ENCODE measurements at places on chromosomes 7 and 10.

DNA sequence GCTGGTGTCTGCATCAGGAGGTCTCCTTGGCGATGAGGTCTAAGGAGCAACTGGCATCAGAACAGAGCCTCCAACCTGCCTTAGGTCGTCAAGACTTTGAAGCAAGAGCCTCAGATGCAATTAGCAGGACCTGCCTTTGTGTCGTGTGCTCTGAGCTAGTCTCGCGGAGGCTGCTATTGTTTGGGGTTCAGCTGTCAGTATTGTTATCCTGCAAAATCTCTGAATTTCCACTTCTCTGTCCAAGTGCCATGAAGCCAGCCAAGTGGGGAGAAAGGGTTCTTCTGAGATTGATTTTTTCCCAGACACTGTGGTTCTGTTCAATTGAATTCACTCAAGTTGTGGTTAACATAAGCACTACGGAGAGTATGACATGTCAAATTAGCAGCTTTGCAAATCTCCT is 78.7 kb downstream of the ADARB2 start:
- DNase-seq, result no peak

DNA sequence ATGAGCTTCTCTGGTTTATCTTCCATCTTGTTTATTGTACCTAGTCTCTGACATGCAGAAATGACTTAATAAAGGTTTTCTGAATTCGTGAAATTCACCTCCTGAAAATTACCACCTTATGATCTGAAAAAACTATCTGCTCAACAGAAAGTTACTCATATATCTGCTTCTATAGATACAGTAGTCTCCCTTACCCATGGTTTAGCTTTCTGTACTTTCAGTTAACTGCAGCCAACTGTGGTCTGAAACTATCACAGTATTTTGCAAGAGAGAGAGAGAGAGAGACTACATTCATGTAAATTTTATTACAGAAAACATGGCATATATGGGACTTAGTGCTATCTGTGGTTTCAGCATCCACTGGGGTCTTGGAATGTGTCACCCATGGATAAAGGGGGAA is 909.0 kb upstream of the C7orf33 start:
- no peak for DNase-seq

- DNase-seq, result no peak
Observed at GRCh38 chr10:51510231-51510630, 189.2 kb downstream of the CSTF2T start.

- no peak for DNase-seq
Observed at GRCh38 chr10:100887761-100888296, 24.9 kb upstream of the SLF2 start.

DNA sequence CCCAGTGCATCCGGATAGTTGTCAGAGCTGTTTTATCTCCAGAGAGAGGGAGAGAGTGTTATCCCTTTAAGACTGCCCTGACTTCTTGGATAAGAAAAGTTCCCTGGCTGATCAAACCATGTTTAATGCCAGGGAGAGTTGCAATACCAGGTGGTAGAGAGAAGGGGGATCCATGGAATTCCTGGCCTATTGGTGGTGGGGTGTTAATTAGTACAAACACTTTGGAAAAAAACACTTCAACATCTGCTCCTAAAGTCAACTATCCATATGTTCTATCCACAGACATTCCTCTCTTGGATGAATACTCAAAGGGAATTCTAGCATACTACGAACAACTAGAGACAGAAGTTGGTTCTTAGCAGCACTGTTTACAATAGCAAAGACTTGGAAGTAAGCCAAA is 307.2 kb downstream of the TCERG1L start:
- no peak for DNase-seq

DNA sequence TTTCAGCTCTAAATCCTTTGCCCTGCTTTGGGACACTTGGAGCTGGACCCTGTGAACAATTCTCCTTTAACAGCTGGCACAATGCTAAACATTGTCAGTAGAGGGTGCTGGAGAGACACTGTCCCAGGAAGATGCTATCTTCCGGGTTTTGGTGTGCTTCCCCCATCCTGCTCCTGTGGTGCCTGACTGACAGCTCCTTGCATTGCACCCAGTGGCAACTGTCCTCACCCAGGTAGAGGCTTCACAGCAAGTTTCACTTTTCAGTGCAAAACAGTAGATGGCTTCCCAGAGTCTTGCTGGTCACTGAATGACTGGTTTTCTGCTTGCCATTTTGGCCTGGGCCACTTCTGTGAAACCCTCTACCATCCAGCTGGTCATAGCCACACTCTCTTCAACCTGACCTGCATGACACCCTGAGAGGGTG is 77.3 kb downstream of the CDC14C start:
- DNase-seq, result no peak

DNA sequence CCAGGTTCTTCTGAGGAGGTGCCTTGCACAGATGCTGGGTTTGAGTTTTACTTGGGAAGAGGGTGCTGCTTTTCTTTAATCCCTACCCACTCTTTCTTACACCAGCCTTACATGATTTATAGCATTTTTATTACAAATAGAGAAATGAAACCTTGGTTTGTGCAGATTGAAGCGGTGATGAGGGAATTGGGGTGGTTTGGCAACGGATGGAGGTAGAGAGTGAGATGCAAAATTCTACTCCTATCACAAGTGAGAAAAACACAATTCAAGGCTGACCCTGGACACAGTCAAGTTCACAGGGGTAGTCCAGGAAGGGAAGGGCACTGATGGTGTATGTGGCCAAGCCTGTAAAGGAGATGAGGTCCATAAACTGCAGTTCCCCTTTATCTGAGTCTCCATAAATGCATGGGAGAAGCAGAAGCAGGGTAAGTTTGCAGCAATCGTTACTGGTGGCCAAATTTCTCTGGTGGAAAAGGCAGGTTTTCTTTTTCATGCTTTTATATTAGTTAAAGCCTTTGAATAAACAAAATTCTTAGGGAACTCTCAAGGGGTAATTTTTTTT is 214.3 kb downstream of the JAZF1 start:
- DNase-seq, result no peak

DNA sequence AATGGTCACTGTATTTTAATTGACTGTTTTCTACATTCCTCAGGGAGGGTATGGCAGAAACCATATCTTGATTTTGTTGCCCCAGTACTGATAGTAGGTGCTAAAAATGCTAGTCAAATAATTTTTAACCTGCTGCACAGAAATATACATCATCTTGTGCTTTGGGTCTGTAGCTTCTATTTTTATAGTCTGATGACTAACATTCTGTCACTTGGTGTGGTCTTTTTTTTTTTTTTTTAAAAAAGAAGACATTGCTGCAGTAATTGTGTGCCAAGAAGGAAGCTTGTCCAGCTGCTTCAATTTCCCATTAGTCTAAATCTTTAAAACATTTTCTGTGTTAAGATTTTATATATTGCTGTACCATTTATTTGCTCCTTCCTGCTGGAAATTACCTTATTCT is 83.6 kb downstream of the ICA1 start:
- DNase-seq, result no peak

- no peak for DNase-seq
Observed at GRCh38 chr7:945147-945555, 9.3 kb downstream of the ADAP1 start.

DNA sequence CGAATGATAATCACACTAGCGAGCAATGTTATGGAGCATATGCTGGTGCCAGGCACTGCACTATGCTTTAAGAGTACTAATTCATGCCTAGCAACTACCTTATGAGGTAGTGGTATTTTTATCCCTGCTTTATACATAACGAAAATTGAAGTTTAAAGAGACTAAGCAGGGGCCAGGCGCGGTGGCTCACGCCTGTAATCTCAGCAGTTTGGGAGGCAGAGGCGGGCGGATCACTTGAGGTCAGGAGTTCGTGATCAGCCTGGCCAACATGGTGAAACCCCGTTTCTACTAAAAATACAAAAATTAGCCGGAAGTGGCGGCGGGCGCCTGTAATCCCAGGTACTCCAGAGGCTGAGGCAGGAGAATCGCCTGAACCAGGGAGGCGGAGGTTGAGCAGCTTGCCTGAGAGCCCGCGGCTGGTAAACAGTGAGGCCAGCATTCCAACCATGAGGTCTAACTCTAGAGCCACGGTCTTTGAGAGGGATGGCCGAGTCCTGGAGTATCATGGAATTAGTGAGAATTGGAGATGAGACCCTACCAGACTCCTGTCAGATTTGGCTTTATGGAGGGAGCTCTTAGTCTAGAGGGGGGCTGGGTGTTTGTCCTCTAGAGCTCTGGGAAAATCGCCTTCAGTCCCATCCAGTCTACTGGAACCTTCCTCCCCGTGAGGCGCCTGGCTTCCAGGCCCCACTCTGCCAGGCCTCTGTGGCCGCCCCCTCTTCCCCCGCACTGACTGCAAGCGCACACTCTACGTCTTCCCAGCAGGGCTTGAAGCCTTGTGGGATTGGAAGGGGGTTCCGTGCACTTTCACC is 11.6 kb downstream of the TLX1 start:
- DNase-seq, result no peak

- DNase-seq, result no peak
Observed at GRCh38 chr7:120586571-120586970, 271.4 kb downstream of the TSPAN12 start.

DNA sequence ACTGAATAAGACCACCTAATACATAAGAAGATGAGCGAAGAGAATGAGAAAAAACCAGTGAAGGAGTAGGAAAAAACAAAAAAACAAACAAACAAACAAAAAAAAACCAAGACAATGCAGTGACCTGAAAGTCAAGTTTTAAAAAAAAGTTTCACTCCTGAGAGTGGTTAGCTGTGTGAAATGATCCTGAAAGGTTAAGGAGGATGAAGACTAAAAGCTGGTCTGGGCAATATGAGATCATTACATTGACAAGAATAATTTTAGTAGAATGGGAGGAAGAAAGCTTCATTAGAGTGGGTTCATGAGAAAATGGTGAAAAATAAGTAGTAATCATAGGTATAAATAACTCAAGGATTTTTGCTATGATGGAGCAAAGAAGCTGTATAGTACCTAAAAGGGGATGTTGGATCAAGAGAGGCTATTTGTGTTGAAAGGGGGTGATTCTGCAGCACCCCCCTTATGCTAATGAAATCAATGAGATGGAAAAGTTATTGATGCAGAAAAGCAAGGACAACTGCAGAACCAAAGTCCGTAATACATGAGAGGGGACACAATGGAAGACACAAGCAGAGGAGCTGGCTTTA is 80.2 kb downstream of the KMT2C start:
- no peak for DNase-seq
